Heart left ventricle (tissue), 16 donors: ENCODE measurements at places on chromosomes 3 and 15. TPM values are rescaled to one million over a fixed set of nuclear protein-coding genes. Genes with fewer than 3 reads are reported as not detected.
A peak's percentile ranks its signal among the peaks of the same experiment; 100 is the strongest.

Gene SLC51A
- total RNA-seq = not detected

Gene ZNF660
- total RNA-seq = 1.2 TPM

Gene ATP2C1
- 73.8 TPM for total RNA-seq

Gene NMNAT3
- 11.0 TPM for total RNA-seq

Gene TMCO5A
- not detected for total RNA-seq

Gene ARL14
- total RNA-seq = not detected

Gene PLA2G4E
- total RNA-seq = not detected

Gene CCNDBP1
- 48.5 TPM for total RNA-seq

Gene THAP10
- total RNA-seq = 2.8 TPM

Gene DLL4
- 20.8 TPM for total RNA-seq

Gene CHRNA7
- total RNA-seq = 0.25 TPM

Gene CCDC13
- 0.81 TPM for total RNA-seq

Gene C3orf80
- total RNA-seq = 0.13 TPM

Gene IL5RA
- total RNA-seq = 0.40 TPM

Gene GHSR
- total RNA-seq = not detected

DNA sequence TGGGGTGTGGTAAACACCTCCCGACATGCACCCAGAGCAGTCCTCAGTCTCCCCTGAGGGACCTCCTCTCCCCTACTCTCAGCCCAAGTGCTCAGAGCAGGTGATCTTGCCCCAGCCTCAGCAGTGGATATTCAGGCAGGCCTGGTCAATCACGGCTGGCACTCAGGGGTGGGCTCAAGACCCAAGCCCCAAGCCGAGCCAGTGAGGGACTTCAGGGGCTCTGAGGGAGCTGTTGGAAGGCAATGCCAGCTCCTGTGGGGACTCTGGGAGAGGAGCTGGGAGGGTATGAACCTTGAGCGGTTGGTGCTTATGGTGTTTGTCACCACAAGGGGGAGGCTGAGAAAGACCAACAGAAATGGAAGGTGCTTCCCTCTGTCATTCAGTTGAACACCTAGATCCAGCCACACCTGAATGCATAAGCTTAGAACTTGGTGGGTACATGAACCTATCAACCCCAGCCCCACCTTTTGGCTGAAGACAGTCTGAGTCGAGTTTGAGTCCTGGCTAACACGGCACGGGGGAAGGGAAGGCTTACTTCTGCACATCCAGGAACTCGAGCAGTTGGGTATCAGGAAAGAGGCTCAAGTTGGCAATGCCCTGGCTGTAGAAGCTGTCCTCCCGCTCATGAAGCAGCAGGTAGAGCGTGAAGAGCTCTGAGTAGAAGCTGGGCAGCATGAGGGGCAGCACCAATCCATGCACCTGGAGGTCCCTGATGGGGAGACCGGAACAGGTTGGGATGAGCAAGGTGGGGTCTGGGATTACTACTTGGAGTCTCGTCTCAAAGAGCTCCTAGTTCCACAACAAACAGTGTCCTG is 19.2 kb downstream of the ALS2CL start:
- DNase-seq = peak; percentile 26

DNA sequence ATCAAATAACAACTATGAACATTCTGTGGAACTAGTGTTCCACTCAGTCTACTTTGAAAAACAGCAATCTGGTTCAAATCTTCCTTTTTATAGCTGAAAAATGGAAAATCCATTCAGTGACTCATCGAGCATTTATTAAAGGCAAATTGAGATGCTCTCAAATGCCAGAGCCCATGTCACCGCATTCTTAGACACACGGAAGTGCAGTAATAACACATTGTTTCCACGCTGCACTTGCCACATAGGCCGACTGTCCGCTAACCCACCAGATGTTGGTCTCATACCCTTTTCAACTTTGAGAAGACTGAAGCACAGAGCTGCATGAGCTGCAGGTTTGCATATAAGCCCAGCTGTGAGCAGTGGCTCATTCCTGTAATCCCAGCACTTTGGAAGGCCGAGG is 95.9 kb downstream of the TMEM266 start:
- no peak for DNase-seq

- DNase-seq = no peak
Observed at GRCh38 chr3:11611341-11611799, 32.3 kb downstream of the VGLL4 start.

- no peak for DNase-seq
Observed at GRCh38 chr3:119288669-119289403, 5.3 kb upstream of the ARHGAP31 start.

- DNase-seq = no peak
Observed at GRCh38 chr3:94548581-94549316, 485.9 kb downstream of the NSUN3 start.

GRCh38 chr15:63971904-63972303 is 74.4 kb downstream of the DAPK2 start:
- DNase-seq = no peak

DNA sequence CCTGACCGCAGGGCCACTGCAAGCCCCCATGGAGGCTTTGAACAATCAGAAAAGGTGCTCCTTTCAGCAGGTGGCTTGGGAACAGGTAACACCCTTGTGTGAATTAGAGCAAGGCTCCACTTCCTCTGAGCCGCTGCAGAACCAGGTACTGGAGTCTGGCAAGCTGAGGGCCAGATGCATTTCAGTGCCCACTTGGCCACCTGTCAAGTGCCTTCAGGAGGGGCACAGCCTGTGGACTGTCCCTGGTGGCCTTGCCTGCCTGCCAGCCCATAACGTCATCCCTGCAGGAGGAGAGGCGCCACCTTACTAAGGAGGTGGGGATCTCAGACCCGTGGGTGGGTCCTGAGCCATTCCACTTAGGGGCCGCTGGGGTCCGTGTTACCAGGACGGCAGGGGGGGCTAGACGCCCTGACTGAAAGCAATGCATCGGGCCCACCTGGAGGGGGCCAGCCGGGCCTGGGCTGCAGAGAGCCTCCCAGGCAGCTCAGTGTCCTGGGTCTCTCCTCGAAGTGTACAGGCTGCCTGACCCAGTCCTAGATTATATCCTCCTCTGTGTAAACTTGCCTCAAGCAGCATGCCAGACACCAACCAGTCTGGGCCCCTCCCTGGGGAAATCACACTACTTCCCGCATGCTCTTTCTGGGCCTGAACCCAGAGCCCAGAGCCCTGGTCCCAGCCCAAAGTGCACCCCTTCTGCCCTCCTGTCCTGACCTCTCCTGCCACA is 16.1 kb downstream of the SPTBN5 start:
- DNase-seq = no peak

DNA sequence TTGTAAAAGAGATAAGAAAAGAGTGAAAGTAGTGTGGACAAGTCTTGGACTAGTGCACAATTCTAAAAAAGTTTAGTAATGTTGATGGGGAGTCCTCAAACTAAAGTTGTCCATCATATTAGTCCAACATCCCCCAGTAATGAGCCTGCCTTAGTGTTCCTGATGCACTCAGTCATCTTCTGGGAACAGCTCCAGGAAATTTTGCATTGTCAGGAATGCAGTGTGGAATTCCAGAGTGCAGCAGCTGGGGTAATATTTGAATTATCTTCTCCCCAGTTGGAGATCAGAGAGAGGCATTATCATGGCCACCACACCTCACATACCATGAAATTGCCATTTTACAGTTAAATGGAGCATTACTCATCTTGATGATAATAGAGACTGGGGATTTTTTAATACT is 528.8 kb upstream of the NAALADL2 start:
- no peak for DNase-seq

DNA sequence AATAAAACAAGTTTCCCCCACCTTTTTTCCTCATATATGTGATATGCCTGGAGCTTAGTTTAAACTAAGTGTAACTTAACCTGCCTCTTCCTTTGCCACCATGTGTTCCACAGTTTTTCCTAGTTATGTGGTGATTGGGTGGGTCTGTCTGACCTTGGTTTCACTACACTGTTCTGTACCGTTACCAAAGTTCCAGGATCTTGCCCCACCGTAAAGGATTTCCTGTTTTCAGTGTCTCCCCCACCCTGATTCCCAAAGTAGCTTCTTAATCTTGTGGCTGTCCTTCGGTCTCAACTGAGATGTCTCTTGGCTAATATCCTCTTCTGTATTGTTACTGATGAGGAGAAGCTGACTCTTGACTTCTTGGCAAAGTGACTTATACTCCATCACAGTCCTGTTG is 6.4 kb upstream of the MGA start:
- no peak for DNase-seq

- DNase-seq = no peak
Observed at GRCh38 chr15:80563372-80563997, 131.6 kb upstream of the ABHD17C start.

DNA sequence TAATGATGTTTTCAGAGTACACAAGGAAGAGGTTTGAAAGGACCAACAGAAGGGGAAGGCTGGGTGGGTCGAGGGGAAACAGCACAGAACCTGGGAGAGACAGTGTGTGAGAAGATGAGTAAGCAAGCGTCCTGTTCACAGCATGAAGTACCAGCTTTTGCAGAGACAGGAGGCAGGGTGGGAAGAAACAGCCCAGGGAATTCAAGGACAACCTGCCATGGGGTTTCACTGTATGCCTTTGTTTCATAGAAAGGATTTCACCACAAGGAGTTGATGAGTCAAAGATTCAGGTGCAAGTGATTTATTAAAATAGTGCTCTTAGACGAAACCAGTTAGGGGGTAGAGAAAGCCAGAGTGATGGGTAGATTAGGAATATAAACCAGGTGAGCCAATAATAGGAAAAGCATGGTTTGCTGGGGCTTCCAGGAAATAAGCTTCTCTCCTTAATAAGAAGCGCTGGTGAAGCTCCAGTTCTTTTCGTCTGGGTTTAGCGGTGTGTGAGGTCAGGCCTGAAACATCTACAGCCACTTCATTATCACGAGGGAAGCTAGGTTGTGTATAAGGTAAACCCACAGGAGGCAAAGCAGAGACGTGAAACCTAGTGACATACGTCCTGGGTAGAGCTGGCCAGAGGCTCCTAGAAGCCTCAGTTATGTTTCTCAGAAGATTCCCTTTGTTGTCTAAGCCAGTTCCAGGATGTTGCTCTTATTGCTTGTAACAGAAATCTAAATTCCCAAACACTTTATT is 3.9 kb downstream of the HHLA2 start:
- no peak for DNase-seq

GRCh38 chr3:55556619-55557537 is 69.8 kb upstream of the WNT5A start:
- DNase-seq = no peak

DNA sequence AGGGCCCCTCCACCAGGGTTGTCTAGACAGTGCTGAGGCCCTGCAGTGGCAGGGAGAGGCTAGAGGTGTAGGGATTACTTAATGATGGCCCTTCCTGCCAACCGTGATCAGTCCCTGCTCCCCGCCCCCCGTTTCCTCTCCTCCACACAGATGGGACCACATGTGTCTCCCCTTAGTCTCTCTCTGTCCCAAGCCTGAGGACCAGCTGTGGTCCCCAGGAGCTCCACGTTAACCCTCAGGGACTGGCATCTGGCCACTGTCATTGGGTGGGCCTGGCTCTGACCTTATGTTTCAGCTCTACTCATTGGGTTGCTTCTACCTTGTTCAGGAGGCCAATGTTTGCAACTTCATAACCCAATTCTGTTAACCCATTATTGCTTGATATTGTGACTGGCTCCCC is 6.0 kb upstream of the ALPK3 start:
- DNase-seq = peak; percentile 13

GRCh38 chr15:39419651-39420050 is 161.2 kb upstream of the THBS1 start:
- no peak for DNase-seq

GRCh38 chr15:98712845-98713584 is 64.7 kb downstream of the IGF1R start:
- DNase-seq = no peak

DNA sequence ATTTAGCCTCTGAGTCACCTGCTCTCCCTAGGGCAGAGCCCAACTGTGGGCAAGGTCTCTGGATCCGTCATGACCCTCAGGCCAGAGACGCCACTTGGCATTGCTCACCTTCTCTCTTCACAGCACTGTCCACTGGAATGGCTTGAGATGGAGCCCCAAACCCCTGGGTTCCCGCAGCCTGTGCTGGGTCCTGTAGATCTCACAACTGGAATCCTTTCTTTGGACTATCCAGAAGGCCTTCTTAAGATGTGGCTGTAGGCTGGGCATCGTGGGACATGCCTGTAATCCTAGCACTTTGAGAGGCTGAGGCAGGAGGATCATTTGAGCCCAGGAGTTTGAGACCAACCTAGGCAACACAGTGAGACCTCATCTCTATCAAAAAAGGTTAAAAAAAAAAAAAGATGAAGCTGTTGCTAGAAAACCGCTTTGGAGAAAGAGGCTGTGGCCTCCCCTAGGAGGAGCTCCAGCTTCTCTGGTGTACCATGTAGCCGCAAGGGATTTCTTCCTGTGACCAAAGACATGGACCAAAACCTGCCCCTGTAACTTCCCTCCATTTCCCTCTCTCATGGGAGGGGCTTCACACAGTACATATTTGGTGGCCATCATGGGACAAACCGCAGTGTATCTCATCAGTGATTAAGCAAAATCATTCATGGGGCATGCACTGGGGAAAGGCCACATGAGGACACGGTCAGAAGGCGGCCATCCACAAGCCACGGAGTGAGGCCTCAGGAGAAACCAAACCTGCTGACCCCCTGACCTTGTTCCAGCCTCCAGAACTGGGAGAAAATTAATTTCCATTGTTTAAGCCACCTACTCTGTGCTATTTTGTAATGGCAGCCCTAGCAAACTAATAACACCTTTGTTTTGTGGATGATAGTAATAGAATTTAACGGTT is 23.3 kb upstream of the BUB1B start:
- no peak for DNase-seq

GRCh38 chr3:33211444-33211843 is 7.2 kb downstream of the SUSD5 start:
- no peak for DNase-seq

DNA sequence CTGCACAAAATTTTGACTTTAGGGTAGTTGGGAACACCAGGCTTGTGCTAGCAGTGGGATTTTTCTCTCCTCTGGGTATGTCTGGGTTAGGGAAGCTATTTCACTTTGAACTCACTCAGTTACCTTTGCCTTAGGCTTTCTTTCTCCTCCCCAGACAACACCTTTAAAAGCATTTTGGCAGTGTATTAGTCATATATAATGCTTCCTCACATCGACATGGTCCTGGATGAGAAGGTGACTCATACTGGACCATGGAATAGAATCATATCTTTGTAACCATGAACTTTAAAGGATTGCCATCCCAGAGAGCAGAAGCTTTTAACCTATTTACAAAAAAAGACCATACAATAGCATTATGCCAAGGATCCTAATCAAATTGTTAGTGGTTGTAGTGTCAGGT is 2.7 kb downstream of the RYR3 start:
- DNase-seq = no peak

DNA sequence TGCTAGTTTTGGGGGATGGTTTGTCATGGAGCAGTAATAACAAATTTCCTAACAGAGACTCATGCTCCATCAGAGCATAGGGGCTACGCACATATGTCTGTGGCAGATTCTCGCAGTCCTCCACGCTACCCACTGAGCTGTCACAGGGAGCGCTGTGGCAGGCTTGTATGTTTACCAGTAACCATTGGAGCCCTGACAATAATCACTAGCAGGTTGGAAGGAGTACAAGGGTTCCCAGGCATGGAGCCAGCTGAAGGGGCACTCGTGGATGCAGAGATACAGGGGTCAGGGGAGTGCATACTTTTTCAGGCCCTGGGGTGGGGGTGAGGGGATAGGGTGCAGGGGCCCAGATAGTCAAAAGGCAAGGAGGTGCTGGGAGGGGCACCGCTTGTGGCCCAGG is 7.9 kb upstream of the GP9 start:
- DNase-seq = peak; percentile 89
